Natural killer cell treated with Interleukin-12 subunit alpha and Interleukin-12 subunit beta and Interleukin-15 and Interleukin-18, amount 100 ng/mL, for 72 hours (primary cell): ENCODE measurements at places on chromosomes 16 and 17. TPM values are rescaled to one million over a fixed set of nuclear protein-coding genes. Genes with fewer than 3 reads are reported as not detected.

Gene TBX2
- not detected for total RNA-seq

Gene NEUROD2
- total RNA-seq, result not detected

Gene TAC4
- total RNA-seq, result not detected

- no peak for DNase-seq
Observed at GRCh38 chr16:84610376-84610775, 7.5 kb downstream of the COTL1 start.

- DNase-seq, result no peak
Observed at GRCh38 chr16:88617268-88618031, 20.9 kb upstream of the IL17C start.

DNA sequence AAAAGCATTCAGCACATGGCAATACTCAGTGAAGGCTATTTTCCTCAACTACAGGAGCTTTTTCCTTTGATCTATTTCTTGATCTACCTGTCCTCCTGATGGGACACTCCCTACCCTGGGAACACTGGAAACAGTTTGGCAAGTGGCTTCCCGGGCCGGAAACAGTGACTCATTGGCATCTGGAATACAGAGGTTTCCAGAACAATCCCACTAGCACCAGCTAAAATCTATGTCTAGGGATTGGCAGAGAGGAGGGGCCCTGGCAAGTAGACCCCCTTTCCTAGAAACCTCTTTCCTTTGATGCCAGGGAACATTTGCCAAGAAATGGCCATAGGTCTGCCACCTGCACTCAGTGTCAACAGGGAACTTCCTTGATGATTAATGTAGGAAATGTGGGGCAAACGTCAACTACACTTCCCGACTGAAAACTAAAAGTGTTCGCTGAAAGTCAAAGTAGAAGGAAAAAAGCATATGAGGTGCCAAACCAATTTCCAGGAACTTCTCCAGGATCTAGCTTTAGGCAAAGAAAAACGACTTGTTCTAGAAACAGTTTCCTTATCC lies 30.4 kb upstream of the FBXW10B start:
- no peak for DNase-seq
